ENCODE measurements at places on chromosomes 1 and 21.
A peak's percentile ranks its signal among the peaks of the same experiment; 100 is the strongest.

- DNase-seq: no peak
Measured at GRCh38 chr21:35953597-35953996, 106.7 kb downstream of the SETD4 start.

- DNase-seq: no peak
Measured at GRCh38 chr1:27429029-27429425, 36.6 kb downstream of the GPR3 start.

DNA sequence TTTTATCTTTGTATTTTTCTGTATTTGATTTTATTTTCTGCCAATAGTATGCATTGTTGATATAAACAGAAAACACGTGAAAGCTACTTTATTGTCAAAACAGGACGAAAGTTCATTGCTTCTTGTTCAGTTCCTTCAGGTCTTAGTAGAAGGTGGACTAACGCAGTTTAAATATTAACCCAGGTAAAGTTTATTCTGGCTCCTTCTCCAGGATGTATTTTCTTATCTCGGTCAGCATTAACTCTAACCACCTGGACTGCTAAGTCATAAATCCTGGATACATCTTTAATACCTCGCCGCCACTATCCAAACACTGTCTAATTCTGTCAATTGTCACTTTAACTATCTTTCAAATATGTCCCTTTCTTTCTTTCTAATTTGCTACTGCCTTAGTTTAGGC is 5.7 kb upstream of the SOAT1 start:
- DNase-seq: no peak

DNA sequence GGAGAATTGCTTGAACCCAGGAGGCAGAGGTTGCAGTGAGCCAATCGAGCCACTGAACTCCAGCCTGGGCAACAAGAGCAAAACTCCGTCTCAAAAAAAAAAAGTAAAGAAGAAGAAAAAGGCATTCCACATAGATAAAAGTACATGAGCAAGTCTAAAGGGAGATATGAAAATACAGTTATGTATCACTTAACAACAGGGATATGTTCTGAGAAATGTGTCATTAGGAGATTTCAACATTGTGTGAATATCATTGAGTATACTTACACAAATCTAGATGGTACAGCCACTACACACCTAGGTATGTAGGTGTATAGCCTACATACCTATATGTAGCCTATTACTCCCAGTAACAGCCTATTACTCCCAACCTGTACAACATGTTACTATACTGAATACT is 12.7 kb downstream of the ARNT start:
- no peak for DNase-seq

DNA sequence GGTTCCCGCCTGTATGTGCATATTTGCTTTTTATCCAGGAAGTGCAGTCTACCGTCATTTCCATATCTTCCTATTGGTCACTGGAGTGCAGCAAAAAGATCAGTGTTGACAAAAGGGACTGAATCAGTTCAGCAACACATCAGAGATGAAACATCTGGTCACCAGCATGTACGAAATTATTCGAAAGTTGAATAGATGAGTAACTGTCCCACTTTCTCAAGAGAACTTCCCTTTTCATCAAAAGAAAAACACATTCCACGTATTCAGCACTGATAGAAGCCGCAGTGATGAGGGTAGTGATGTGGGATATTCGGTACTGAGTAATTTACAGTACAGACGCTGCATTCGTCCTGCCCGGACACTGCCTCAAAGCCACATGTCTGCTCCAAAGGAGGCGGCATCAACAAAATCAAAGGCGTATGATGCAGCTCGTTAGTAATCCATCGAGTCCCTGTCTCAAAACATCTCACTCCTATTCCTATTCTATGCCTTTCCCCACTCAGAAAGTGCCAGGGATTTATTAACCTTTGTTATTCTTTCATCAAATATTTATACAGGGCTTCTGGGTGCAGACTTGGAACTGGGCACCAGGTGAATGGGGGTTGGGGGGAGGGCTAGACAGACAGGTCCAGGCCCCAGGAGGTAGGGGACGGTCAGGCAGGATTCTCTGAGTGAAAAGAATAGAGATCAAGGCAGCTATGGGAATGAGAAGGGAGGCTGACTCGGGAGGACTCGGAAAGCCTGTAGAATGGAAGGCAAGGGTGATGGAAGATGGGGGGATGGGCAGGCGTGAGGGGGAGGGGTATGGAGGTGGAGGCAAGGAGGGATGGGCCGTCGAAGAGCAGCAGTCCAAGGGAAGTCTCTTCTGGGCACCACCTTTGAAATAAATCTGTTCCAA is 79.5 kb upstream of the SLC45A1 start:
- DNase-seq: peak; percentile 96

GRCh38 chr1:93180723-93181613 is at the start of gene CCDC18:
Gene CCDC18 (plus strand): TSS chr1:93180724. CDS start chr1:93183362, 2,638 bp downstream.
- peak; percentile 25 for DNase-seq

- peak; percentile 7 for DNase-seq
Measured at GRCh38 chr1:164914208-164914607, 355.2 kb downstream of the PBX1 start.

GRCh38 chr1:174954671-174955669 is 44.8 kb upstream of the CACYBP start:
- DNase-seq: no peak

DNA sequence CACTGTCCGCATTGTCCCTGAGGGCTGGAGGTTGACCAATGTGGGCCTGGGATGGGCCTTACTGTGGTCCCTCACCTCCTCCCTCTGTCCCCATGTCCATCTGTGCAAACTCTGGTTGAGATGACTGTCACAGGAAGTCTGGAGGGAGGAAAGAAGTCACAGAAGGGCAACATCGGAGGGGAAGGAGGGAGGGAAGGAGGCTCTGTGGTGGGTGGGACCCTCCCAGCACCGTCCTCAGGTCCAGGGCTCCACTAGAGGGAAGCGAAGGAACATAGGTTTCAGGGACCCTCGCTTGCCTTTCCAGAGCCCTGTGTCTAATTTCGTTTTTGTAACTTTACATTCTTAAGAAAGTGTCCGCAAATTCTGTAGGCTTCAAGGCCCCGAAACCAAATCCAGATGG is 111.3 kb upstream of the SLC44A3 start:
- no peak for DNase-seq

- DNase-seq: no peak
Measured at GRCh38 chr1:97870589-97870988, 50.2 kb downstream of the DPYD start.
